Activated effector memory CD4-positive, alpha-beta T cell treated with anti-CD3 and anti-CD28 coated beads, Interleukin-2, amount 50 U/mL, for 16 hours (primary cell): ENCODE measurements at places on chromosomes 1 and 21.

GRCh38 chr1:41523071-41523470, 38.6 kb upstream of the EDN2 start:
- no peak for DNase-seq

DNA sequence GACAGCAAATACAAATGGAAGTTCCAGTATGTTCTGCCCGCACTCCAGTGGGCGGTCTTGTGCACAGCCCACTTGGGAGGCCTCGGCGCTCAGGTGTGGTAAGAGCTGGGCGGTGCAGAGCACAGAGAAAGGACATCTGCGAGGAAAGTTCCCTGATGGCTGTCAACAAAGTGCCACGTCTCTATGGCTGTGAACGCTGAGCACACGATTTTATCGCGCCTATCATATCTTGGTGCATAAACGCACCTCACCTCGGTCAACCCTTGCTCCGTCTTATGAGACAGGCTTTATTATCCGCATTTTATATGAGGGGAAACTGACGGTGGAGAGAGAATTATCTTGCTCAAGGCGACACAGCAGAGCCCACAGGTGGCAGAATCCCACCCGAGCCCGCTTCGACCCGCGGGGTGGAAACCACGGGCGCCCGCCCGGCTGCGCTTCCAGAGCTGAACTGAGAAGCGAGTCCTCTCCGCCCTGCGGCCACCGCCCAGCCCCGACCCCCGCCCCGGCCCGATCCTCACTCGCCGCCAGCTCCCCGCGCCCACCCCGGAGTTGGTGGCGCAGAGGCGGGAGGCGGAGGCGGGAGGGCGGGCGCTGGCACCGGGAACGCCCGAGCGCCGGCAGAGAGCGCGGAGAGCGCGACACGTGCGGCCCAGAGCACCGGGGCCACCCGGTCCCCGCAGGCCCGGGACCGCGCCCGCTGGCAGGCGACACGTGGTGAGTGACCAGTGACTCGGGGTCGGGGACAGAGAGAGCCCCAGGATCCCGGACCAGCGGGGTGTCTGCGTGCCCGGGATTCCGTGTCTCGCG, at the start of gene IL12RB2:
TSS of gene IL12RB2 (plus strand) at position 623 of the 810 bp plus-strand sequence. CDS start 12,496 bp downstream, outside the sequence.
- peak; percentile 75 for DNase-seq

DNA sequence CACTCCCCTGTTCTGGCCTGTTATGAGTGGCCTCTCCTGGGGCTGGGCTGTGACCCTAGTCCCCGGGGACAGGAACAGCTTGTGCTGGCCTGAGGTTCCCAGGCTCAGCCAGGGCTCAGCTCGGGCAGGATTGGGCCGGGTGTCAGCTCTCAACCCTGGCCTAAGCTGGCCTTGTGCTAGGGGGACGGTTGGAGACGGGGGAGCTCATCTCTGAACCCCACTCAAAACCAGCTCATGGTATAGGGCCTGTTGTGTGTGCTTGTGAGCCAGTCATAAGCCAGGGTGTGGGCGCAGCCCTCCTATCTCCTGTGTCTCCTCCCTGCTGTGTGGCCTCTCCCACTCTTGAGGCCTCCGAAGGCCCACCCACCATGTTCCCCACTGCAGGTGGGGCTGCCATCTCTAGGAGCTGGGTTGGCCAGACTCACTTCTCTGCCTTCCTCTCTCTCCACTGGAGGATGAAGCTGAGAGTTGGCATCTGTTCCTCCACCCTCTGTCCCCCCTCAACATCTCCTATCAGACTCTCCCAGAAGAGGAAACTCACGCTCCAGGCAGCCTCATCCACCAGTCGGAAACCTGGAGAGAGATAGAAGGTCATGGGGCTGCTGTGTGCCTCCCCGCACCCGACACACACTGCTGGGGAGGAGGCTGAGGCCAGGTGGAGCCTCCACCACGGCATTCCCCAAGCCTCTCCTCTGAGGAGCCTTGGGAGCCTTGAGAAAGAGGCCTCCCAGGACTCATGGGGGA, 1.4 kb downstream of the PEAR1 start:
- DNase-seq: no peak

DNA sequence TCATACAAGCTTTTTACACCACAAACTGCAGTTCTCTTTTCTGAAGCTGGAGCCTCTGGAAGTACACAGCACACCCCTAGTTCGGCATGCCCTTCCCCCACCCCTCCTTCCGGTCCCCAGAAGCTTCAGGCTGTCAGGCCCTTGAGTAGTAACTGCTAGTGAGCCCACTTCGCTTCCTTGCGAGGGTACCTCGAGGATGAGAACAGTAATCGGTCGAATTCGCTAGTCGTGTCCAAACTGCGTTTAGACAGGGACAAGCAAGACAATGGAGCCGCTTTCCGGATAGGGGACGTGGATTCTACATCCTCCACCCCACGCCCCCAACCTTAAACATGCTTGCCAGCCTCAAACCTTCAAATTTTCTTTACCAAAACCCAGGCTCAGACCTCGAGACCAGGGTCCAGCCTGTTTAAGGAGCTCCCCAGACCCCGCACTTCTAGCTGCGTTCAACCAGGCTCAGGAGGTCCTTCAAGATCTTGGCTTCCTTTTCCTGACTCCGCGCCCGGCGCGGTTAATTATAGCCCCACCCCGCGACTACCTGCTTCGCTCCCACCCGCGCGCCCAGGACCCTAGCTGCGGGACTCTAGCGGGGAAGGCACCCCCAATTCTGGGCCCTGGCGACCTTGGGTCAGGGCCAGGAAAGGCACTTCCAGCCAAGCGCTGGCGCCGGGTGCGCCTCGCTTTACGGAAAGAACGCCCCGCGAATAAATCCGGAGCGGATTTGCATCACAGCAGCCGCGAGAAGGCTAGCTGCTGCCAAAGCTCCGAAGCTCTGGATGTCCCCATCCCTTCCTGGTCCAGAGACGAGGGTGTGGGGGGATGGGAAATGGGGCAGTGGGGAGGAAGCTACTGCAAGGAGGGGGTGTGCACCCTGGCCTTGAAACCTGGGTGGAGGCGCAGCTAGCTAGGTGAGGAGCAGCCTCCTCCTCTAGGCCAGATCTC, 8.1 kb upstream of the TSPAN1 start:
- peak; percentile 76 for DNase-seq

DNA sequence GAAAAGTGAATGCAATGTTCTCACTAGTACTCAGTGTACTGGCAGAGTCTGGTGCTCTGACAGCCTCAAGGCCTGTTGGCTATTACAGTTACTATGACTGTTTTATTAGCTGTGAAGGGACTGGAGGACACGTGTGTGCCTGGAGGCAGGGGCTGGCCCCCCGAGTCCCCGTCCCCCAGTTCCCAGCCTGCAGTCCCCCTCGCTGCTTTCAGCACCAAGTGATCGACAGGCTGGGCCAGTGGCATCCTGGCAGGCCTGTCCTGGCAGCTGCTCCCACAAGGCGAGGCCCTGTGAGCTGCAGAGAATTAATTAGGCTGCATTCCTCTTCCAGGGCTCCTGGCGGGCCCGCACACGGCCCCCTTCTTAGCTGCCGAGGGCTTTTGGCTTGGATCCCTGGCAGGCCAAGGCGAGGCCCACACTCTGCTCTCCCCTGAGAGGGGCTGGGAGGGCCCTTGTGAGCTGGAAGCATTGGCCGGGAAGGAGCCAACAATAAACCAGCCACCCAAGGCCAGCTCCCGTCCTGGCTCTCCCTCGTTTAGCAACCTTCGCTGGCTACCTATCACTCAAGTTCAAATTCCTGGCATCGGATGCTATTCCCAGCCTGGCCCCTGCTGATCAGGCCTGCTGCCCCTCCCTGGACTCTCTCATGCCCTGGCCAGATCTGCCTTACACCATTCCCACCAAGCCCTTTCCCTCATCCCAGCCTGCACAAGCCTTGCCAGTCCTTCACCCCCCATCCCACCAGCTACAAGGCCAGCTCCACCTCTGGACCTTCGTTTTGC, 9.8 kb downstream of the EDN2 start:
- DNase-seq: no peak

DNA sequence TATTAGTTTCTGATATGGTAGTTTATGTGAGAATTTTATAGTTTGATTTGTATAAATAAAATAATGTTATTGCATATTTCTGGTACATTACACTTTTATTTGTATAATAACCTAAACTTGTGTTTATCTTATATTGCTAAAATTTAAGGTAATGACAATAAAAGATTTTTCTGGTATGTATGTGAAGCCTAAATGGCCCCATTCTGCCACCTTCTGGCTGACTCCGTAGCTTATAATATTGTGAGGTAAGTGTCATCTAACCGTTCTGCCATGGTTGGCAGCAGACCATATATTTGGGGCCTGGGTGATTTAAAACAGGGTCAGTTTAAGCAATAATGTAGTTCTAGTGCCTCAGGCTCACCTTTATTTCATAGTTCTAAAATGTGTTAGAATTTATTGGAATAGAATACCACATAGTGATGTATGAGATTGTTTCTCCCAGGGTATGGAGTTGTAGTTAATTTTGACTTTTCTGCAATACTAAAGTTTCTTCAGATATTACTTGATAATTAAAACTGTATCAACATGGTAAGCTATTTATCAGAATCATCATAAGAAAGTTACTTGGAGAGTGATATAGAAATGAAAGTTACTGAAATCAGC, 21.2 kb upstream of the PRKACB start:
- DNase-seq: peak; percentile 77

DNA sequence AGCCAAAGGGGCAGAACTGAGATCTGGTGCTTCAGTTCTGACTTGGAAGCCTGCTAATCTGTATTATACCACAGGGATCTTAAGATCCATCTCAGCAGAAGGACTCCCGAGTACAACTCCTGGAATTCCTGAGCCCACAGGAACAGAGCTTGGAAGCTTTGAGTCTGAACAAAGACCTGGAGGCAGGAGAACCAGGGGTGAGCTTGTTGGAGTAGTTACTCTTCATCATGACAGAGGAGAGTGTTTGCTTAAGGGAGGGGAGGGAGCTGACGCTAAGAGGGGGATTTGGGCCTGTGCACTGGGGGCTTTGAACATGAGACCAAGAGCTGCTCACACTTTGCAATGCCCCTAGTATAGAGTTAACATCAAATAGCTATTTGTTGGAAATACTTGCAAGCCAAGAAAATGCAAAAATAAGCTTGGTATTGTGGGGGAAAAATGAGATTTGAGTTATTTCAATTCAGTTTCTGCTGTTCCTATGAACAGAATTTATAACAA, 41.1 kb upstream of the TRABD2B start:
- DNase-seq: no peak

- DNase-seq: no peak
Observed at GRCh38 chr1:97980530-97980929, 59.7 kb upstream of the DPYD start.

DNA sequence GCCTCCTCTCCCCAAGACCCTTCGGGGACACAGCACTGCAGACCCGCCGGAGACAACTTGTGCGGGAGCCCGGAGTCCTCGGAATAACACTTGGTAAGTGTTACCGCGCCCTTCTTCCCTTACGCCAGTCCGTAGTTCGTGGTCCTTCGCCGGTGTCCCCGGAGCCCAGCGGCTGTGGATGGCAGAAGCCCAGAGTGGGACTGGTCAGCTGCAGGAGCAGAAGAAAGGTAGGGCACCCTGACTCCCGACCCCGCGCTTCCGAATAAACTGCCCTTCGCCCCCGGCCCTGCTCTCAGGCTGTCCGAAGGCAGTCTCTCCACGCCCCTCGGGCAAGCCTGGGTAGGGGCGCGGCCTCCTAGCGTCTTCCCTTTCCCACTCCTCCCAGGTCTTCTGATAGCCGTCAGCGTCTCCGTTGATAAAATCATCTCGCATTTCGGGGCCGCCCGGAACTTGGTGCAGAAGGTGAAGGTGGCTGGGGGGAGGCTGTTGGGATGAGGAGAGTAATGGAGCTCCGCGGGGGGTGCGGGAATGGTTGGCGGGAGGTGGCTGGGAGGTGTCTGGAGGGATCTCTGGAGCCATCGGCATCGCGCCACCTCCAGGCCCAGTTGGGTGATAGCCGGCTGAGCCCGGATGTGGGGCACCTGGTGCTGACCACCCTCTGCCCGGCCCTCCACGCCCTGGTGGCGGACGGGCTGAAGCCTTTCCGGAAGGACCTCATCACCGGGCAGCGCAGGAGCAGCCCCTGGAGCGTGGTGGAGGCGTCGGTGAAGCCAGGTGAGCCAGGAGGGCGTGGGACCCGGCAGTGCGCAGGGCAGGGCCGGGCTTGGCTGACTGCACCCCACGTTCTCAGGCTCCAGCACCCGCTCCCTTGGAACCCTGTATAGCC, 4.3 kb downstream of the RUSC1 start:
- peak; percentile 71 for DNase-seq

DNA sequence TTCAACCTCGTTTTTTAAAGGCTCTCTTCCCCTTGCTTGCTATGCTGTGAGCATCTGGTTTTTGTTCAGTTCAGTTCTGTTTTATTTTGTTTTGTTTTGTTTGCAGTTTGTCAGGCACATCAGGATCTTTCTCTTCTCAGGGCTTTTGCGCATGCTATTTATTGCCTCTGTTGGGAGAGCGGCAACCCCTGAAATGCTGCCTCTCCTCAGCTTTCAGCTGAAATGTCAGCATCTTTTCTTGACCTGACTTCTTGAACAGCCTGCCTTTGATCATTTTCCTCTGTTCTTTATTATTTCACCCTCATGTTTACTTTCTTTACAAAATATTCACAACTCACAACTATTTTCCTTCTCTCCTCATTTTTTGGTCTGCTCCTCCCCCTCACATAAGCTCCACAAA, 50.4 kb upstream of the RC3H1 start:
- DNase-seq: no peak

DNA sequence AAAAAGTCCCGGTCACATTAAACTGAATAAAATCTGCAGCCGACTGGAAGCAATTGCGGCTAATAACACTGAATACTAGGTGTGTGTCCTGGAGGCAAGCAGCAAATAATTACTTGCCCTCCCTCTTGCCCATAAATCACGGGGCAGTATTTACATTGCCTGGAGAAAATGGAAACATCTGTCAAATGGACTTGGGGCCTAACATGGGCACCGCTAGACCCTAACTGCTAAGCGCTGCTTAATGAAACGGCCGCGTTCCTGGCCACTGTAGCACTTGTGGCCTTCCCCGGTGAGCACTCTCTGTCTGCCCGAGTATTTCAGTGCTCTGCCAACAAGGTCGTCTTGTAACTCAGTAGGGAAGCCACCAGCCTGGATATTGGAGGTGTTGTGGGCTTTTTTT, 23.9 kb upstream of the KNCN start:
- no peak for DNase-seq

DNA sequence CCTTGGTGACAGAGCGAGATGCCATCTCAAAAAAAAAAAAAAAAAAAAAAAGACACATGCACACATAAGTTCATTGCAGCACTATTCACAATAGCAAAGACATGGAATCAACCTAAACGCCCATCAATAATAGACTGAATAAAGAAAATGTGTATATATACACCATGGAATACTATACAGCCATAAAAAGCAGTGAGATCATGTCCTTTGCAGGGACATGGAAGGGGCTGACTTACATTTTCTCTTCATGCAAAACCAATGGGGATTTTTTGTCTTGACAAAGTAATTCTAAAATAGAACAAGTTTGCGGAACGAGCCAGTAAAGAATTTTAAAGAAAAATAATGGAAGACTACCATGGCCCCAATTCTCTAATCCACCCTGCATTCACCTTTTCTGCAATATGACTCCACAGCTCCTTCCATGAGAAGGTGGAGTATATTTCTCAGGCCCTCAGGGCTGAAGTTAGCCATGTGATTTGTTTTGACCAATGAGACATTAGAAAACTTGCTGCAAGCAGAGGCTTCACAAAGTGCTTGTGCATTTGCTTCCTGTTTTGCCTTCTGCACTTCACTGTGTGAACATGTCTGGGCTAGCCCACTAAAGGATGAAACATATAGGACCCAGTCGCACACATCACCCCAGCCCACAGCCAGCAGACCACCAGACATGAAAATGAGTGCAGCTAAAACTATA, 78.8 kb upstream of the NR5A2 start:
- no peak for DNase-seq
